H54 (cell line): ENCODE measurements at places on chromosomes 6 and 20.

GRCh38 chr20:59999502-59999901, 41.3 kb downstream of the CDH26 start:
- no peak for DNase-seq

DNA sequence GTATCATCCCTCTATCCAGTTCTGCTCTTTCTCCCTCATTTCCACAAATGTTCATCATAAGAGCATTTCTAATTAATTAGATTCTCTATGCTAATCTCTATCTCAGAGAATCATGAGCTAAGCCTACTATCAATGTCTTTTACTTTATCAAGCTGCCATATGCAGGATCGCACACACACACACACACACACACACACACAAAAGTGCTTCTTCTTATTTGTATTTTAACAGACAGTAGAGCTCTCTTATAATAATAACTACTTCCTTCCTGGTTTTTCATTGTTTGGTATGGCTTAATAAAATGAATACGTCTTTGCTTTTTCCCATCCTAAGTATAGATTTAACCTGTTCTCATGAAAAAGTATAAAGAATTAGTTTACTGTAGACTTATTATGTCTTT, 170.2 kb downstream of the HAO1 start:
- DNase-seq: no peak

GRCh38 chr6:80744213-80744612, 637.7 kb downstream of the BCKDHB start:
- DNase-seq: no peak

- DNase-seq: no peak
Measured at GRCh38 chr6:21935142-21935541, 341.6 kb downstream of the SOX4 start.

DNA sequence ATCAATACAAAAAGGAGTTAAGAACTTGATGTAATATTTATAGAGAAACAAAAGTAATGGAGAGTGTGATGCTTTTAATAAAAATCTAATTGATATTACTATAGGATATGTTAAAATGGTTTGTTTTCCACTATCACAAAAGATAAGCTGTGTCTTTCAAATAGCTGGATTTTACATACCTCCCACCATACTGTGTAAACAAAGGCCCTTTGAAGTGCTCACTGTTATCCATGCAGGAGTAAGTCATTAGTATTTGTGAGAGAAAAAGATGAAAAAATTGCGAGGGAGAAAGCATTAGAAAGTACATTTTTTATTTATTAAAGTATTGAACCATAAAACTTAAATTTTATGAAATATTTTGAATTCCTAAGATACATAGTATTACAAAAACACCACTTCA, 733.0 kb downstream of the GRIK2 start:
- DNase-seq: no peak

DNA sequence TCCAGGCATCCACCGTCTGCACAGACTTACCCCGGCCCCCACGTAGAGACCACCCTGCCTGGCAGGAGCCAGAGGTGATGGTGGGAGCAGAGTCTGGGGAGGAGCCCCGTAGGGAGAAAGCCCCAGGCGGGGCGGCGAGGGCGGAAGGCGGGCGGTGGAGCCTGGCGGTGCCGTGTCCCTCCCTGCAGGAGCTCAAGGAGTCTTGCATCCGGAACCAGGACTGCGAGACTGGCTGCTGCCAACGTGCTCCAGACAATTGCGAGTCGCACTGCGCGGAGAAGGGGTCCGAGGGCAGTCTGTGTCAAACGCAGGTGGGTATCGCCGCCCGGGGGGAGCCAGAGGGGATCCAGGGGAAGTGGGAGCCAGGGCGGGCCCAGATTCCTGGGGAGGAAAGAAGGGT, 6.0 kb downstream of the CLPSL1 start:
- DNase-seq: no peak

DNA sequence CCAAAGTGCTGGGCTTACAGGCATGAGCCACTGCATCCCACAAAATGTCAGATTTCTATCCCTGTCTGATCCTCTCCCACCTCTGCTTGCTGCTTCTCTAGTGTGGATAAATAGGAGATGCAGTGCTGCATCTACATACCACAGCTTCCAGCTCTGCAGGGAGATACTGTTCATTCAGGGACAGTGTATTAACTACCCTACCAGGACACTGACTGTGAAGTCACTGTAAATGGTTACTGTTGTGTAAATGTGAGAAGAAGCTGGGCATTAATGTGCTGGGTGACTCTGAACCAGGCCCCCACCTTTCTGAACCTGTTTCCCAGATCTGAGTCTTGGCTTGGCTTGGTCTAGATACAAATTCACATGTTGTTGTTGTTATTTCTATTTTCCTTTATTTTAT, 488.6 kb upstream of the SULF2 start:
- DNase-seq: no peak

- DNase-seq: no peak
Measured at GRCh38 chr6:170312876-170313275, 6.3 kb downstream of the FAM120B start.

GRCh38 chr6:63886341-63886740, 250.7 kb downstream of the PHF3 start:
- no peak for DNase-seq

DNA sequence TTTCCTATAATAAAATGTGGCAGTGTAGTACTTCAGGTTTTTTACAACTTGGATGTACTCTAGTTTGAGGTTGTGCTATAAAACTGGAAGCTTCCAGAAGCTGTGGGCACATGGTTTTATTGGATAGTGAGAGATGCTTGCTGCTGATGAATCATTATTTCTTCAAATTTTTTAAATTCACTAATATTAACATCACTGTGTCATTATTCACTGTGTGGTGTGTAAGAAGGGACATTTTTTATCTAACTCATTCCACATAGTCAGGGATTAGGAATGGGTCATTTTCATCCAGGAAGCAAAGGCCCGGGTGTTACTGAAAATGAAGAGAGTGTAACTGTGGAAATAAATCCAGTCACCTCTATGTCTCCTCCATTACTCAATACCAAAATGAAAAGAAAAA, 421.0 kb downstream of the TENT5A start:
- DNase-seq: no peak

DNA sequence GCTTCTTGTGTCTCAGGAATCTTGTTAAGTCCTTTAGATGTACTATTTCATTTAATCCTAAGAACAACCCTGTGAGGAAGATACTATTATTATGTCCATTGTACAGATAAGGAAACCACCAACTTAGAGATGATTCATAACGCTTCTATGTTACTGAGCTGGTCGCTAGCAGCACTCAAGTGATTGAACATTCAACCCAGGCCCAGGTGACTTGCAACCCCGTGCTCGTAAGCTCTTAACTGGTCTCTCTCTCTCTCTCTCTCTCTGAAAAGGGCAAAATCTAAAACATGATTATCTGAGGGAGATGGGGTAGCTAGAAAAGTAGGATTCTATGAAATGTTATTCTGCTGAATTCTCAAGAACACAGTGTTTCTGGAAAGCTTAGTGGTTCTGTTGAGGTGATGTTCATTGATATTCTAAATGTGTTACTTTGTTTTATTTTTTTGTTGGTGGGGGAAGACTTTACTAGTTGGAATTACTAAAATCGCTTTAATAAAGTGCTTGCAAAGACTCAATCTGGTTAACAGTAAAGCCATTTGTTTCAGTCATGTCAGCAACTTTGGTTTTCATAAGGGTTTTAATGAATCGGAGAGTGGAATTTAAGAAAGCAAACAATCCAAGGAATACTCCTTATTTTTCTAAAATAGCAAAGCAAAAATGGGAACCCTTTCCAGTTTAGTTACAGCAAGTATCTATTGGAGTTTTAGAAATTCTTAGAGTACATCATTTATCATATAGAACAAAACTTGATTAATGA, 265.0 kb upstream of the TAB2 start:
- DNase-seq: no peak

- no peak for DNase-seq
Measured at GRCh38 chr6:111691345-111692225, 85.9 kb upstream of the TRAF3IP2 start.

GRCh38 chr6:112603726-112604125, 256.6 kb downstream of the RFPL4B start:
- no peak for DNase-seq

DNA sequence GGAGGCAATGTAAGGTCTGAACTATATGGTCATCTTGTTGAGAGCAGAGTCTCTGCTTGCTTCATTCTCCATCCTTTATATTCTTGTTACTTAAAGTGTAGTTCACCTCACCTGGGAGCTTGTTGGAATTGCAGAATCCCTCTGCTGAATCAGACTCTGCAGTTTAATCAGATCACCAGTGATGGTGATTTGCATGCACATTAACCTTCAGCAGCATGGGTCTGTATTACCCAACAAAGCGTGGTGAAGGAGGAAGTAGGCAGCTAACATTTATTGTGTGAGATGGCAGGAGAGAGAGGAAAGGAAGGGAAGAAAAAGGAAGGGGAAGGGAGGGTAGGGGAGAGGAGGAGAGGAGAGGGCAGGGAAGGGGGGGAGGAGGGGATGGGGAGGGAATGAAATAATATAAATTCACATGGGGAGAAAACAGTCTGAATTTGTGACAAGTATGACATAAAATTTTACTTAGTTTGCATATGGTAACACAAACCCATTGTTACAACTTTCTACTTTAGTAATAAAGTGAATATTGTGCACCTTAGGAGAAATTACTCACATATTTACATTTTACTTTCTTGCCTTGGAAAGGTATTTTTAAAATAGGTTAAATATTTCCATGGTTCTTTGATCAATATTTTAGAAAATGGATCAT, 740.7 kb downstream of the DHX35 start:
- DNase-seq: no peak
